ENCODE measurements at places on chromosomes 11 and 22. TPM values are rescaled to one million over a fixed set of nuclear protein-coding genes. Genes with fewer than 3 reads are reported as not detected.

PKP3 gene
- total RNA-seq = 5.5 TPM

RAPSN gene
- total RNA-seq = 8.1 TPM

WNT7B gene
- 8.4 TPM for total RNA-seq

PLEKHA7 gene
- 49.3 TPM for total RNA-seq

CBLIF gene
- not detected for total RNA-seq

PNPLA3 gene
- 47.3 TPM for total RNA-seq

PAMR1 gene
- total RNA-seq = 20.3 TPM

CHORDC1 gene
- total RNA-seq = 82.8 TPM

KRTAP5-7 gene
- not detected for total RNA-seq

Measured in camera-type eye (tissue), 1 donor.